ENCODE measurements at places on chromosomes 1 and 21. TPM values are rescaled to one million over a fixed set of nuclear protein-coding genes. Genes with fewer than 3 reads are reported as not detected.

NRIP1 gene
- total RNA-seq = 11.0 TPM

SDHB gene
- 106 TPM for total RNA-seq

TPTE gene
- not detected for total RNA-seq

FAM78B gene
- total RNA-seq = under 0.01 TPM

KIRREL1 gene
- total RNA-seq = 123 TPM

ADAMTS5 gene
- total RNA-seq = 0.08 TPM

NBPF10 gene
- 1.9 TPM for total RNA-seq

WDR47 gene
- 14.6 TPM for total RNA-seq

Measured in smooth muscle cell of the coronary artery (primary cell).